ENCODE measurements at places on chromosomes 7 and 10. TPM values are rescaled to one million over a fixed set of nuclear protein-coding genes. Genes with fewer than 3 reads are reported as not detected.

KDM7A gene
- 4.5 TPM for polyA plus RNA-seq

HOXA4 gene
- polyA plus RNA-seq, result 1.2 TPM

EPHA1 gene
- polyA plus RNA-seq, result 0.22 TPM

- no peaks in the 10 kb centered on the region for H3K36me3 ChIP-seq
- H3K4me3 ChIP-seq, result peak overlapping the region; percentile 48
- peaks cover 60% of the 10 kb centered on the region for H3K4me1 ChIP-seq
Observed at GRCh38 chr10:35130663-35131062, 4.0 kb downstream of the CREM start.

- peaks cover 10% of the 10 kb centered on the region for H3K36me3 ChIP-seq
- no peak overlapping the region for H3K27ac ChIP-seq
- no peak for DNase-seq
- H3K4me1 ChIP-seq, result peaks cover 6% of the 10 kb centered on the region
- H3K4me3 ChIP-seq, result no peak overlapping the region
Observed at GRCh38 chr7:112896026-112896601, 105.9 kb upstream of the TMEM168 start.

- peak overlapping the region; percentile 10 for H3K27ac ChIP-seq
- peaks cover 14% of the 10 kb centered on the region for H3K36me3 ChIP-seq
- H3K4me1 ChIP-seq, result peaks cover 14% of the 10 kb centered on the region
- H3K27me3 ChIP-seq, result peaks cover 2% of the 10 kb centered on the region
- no peak overlapping the region for H3K4me3 ChIP-seq
- DNase-seq, result no peak
Observed at GRCh38 chr7:105790996-105791395, 85.4 kb downstream of the ATXN7L1 start.

GRCh38 chr7:106029451-106029850 lies 66.4 kb downstream of the CDHR3 start:
- peaks cover 21% of the 10 kb centered on the region for H3K27me3 ChIP-seq
- no peak for DNase-seq
- no peak overlapping the region for H3K27ac ChIP-seq
- H3K36me3 ChIP-seq, result no peaks in the 10 kb centered on the region
- H3K4me1 ChIP-seq, result no peaks in the 10 kb centered on the region

- DNase-seq, result no peak
- no peak overlapping the region for H3K27ac ChIP-seq
- no peak overlapping the region for H3K4me3 ChIP-seq
- H3K27me3 ChIP-seq, result no peaks in the 10 kb centered on the region
Observed at GRCh38 chr7:133977409-133978274, 149.5 kb upstream of the LRGUK start.

DNA sequence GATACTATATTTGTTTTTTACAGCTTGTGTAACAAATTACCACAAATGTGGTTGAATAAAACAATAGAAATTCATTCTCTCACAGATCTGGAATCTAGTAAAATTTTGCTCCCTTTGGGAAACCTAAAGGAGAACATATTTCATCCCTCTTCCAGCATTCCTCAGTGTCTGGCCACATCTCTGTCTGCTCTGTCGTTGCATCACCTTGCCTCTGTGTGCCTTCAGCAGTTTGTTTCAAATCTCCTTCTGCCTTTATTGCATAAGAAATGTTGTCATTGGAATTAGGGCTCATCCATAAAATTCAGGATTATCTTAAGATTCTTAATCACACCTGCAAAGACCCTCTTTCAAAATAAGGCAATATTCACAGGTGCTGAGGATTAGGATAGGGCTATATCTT lies 14.5 kb downstream of the OR2A14 start:
- no peaks in the 10 kb centered on the region for H3K4me1 ChIP-seq
- no peaks in the 10 kb centered on the region for H3K36me3 ChIP-seq
- H3K27me3 ChIP-seq, result peaks cover 4% of the 10 kb centered on the region
- no peak for DNase-seq

DNA sequence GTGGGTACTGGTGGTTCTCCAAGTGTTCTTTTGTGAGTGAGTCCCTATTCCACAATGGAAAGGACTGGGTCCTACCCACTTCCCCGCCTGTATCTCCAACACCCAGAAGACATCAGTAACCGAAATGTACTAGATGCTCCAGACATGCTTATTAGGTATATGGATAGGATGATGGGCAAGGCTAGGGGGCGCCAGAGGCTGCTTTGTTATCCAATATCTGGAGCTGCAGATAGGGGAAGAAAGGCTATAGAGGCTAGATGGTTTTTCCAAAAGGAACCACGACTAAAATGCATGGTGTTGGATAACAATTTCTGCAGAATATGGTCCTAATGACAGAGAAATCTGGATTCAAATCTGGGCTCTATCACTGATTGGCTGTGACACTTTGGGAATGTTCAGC lies 56.2 kb upstream of the TM9SF3 start:
- H3K4me3 ChIP-seq, result no peak overlapping the region
- H3K27me3 ChIP-seq, result peaks cover 5% of the 10 kb centered on the region
- peaks cover 68% of the 10 kb centered on the region for H3K4me1 ChIP-seq
- peak; percentile 75 for DNase-seq
- peak overlapping the region; percentile 60 for H3K27ac ChIP-seq

- H3K27ac ChIP-seq, result no peak overlapping the region
- peak; percentile 80 for DNase-seq
- no peaks in the 10 kb centered on the region for H3K4me1 ChIP-seq
- no peak overlapping the region for H3K4me3 ChIP-seq
- peaks cover 2% of the 10 kb centered on the region for H3K27me3 ChIP-seq
Observed at GRCh38 chr7:128883622-128884448, 21.2 kb downstream of the ATP6V1F start.

DNA sequence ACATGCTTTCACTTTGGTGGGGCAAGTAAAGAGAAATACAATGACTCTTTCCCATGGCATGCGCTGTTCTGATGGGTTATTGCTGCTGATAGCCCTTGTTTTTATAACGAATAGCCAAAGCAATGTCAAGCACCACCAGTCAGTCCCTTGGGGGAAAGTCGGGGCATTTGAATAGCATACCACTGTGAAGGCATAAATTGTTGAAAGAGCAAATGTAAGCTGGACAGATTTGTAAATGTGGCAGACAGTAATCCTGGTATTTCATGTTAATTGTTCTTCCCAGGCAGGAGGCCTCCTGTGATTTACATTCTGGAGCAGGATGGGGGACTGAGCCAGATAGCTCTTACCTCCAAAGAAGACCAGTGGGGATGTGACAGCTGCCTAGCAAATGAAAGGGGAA lies 293.3 kb downstream of the ADRA2A start:
- H3K27me3 ChIP-seq, result peaks cover 2% of the 10 kb centered on the region
- H3K27ac ChIP-seq, result no peak overlapping the region
- DNase-seq, result no peak
- H3K4me3 ChIP-seq, result no peak overlapping the region
- no peaks in the 10 kb centered on the region for H3K36me3 ChIP-seq

DNA sequence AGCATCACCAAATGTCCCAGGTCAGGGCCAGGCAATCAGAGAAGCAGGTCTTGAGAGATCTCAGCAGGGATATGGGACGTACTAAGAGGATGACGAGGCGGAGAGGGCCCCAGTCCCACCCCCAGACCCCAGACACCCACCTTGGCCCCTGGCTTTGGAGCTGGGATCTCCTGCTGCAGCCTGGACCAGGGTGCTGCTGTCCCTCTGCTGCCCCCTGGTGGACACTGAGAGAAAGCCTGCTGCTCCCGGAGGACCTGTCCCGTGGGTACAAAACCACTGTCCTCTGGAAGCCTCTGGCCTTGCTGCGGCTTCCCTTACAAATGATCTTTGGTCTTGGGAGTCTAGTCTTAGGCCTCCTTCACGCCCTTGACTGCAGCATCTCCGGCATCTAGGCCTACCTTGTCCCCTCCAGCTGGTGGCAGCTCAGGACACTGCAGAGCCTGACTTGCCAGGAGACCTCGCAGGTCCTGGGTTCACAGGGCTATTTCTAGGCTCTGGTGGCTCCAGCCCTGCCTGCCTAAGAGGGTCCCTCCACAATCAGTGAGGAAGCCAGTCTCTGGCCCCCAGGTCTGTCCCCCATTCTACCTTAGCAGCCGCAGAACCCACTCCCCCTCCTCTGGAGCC lies 97.1 kb downstream of the RGS10 start:
- no peak overlapping the region for H3K27ac ChIP-seq
- H3K4me1 ChIP-seq, result peaks cover 4% of the 10 kb centered on the region
- peaks cover 4% of the 10 kb centered on the region for H3K36me3 ChIP-seq
- DNase-seq, result peak; percentile 79
- peaks cover 2% of the 10 kb centered on the region for H3K27me3 ChIP-seq
- no peak overlapping the region for H3K4me3 ChIP-seq

DNA sequence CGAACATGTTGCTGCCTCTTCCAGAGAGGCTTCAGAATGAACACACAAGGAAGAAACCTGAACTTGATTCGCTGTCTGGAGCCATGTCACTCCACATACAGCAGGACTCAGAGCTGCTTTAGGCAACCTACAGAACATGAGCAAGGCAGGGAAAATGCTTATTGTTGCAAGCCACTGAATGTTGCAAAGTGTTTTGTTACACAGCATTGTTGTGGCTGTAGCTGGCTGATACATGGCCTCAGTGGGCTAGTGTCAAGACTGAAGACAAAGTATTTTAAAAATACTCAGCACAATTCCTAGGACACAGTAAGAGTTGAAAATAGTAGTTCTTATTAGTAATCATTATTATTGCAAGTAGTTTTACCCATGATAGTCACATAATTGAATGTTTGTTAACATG lies 3.1 kb upstream of the CHST15 start:
- no peak for DNase-seq
- no peaks in the 10 kb centered on the region for H3K36me3 ChIP-seq
- no peak overlapping the region for H3K27ac ChIP-seq
- peaks cover 5% of the 10 kb centered on the region for H3K27me3 ChIP-seq

DNA sequence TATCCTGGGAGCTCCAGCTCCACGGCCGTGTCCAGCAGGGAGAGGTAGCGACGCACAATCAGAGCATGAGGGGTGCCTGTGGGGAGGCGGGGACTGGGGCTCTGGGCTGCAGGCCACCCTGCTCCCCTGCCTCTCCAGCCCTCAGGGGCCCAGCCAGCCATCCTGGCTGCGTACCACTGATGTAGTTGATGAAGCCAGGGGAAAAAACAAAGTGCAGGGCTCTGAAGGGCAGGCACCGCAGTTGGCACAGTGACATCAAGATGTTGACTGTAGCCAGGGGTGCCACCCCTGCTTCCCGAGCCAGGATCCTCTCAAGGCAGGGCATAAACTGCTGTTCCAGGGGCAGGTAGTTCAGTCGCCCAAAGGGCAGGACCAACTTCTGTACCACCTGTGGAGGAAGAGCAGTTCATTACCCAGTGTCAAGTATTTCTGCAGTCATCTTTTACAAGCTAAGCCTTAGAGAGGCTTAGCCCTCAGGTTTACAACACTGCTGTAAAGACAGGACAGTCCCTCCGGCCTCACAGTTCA lies 2.8 kb downstream of the FASTK start:
- peaks cover 22% of the 10 kb centered on the region for H3K4me1 ChIP-seq
- peak overlapping the region; percentile 64 for H3K27ac ChIP-seq
- H3K27me3 ChIP-seq, result peaks cover 7% of the 10 kb centered on the region
- peaks cover 4% of the 10 kb centered on the region for H3K36me3 ChIP-seq

- no peak overlapping the region for H3K27ac ChIP-seq
- no peak overlapping the region for H3K4me3 ChIP-seq
- H3K36me3 ChIP-seq, result no peaks in the 10 kb centered on the region
- no peaks in the 10 kb centered on the region for H3K4me1 ChIP-seq
- no peaks in the 10 kb centered on the region for H3K27me3 ChIP-seq
Observed at GRCh38 chr10:44781131-44781530, 130.0 kb upstream of the TMEM72 start.

GRCh38 chr7:101833799-101834198 lies 16.4 kb downstream of the CUX1 start:
- H3K36me3 ChIP-seq, result peaks cover 2% of the 10 kb centered on the region
- no peaks in the 10 kb centered on the region for H3K27me3 ChIP-seq
- H3K27ac ChIP-seq, result no peak overlapping the region

DNA sequence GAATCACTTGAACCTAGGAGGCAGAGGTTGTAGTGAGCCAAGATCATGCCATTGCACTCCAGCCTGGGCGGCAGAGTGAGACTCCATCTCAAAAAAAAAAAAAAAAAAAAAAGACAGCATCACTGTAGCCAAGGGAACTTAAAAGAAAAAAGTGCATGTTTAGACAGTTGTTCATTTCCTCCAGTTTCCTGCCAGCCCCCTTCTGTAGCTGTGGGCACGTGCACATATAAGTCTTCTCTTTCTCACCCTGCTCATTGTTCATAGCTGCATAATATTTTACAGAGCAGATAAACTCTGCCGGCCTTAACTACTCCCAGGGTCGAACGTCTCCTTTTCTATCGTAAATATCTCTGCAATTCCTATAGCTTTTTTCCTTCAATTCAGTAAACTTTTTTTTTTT lies 132.6 kb downstream of the LHPP start:
- H3K4me3 ChIP-seq, result no peak overlapping the region
- H3K27ac ChIP-seq, result no peak overlapping the region
- H3K36me3 ChIP-seq, result no peaks in the 10 kb centered on the region
- H3K4me1 ChIP-seq, result no peaks in the 10 kb centered on the region
- H3K27me3 ChIP-seq, result peaks cover 34% of the 10 kb centered on the region
- DNase-seq, result no peak

DNA sequence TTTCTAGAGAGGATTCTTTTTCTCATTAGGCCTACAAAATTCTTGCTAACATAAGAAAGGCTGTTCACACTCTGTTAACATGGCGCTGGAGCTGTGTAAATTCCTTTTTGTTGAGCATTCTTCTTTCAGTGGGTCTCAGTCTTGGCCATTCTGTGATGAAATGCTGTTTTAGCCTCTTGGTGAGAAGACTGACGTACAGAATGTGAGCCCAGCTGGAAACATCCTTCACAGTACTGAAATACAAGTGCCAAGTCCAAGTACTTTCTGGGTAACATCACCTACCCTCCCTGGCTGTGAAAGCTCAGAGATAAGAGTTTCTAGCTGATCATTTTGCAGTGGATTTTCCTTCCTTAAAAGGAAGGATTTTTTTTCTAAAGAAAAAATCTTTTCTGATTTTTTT lies 231.8 kb downstream of the AHR start:
- DNase-seq, result no peak
- H3K4me1 ChIP-seq, result peaks cover 2% of the 10 kb centered on the region
- H3K4me3 ChIP-seq, result no peak overlapping the region
- H3K27me3 ChIP-seq, result no peaks in the 10 kb centered on the region

DNA sequence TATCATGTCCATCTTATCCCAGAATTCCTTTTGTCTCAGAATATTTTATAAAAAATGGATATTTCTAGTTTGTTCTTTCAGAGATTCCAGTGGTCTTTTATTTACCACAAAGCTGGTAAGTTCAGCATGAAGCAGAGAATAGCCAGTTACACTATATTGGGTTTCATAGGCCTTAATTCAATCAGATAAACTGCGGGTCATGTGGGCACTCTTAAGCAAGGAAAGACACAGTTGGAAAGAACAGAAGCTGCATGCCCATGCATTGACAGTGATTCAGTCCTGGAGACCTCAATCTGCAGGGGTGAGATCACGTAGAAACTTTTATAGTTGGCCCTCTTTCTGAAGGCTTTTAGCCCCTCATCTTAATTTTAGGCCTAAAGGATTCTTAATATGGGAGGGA lies 281.3 kb upstream of the IGFBP3 start:
- H3K27me3 ChIP-seq, result peaks cover 2% of the 10 kb centered on the region
- no peaks in the 10 kb centered on the region for H3K4me1 ChIP-seq
- no peak for DNase-seq
- no peak overlapping the region for H3K4me3 ChIP-seq
- H3K36me3 ChIP-seq, result no peaks in the 10 kb centered on the region

GRCh38 chr10:79155301-79156081 lies 86.7 kb downstream of the ZMIZ1 start:
- peak overlapping the region; percentile 16 for H3K27ac ChIP-seq
- H3K36me3 ChIP-seq, result no peaks in the 10 kb centered on the region
- H3K27me3 ChIP-seq, result peaks cover 4% of the 10 kb centered on the region
- no peak for DNase-seq
- no peak overlapping the region for H3K4me3 ChIP-seq

Measured in immature natural killer cell (primary cell).